ENCODE measurements at places on chromosomes 2 and 18. TPM values are rescaled to one million over a fixed set of nuclear protein-coding genes. Genes with fewer than 3 reads are reported as not detected.

The DUSP19 gene
- 2.2 TPM for total RNA-seq

The AQP12B gene
- 0.22 TPM for total RNA-seq

DNA sequence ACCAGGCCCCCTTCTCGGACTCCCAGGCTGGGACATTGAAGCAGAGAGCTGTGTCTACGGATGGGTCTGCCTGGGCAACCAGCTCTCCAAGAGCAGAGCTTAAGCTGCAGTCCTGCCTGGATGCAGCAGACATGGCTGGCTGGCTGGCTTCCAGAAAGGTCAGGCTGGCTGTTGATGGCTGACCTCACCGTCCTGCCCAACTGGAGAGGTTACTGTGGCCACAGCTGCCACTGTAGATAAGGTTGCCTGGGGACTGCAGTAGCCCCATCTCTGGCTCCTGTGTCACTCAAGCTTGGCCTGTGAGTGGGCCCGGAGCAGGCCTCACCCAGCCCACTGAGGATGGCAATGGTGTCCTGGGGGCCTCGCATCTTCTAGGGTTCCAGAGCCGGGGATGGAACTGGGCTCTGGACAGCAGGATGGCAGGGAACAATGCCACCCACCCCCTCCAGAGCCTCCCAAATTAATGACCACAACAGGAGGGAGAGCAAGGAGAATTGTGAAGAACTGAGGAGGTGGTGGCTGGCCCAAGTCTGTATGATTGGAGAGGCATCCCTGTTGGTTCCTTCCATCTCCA lies 37.0 kb upstream of the FOSL2 start:
- H3K27ac ChIP-seq: peak overlapping the region; percentile 70
- DNase-seq: peak; percentile 42
- H3K4me1 ChIP-seq: peaks cover 24% of the 10 kb centered on the region

DNA sequence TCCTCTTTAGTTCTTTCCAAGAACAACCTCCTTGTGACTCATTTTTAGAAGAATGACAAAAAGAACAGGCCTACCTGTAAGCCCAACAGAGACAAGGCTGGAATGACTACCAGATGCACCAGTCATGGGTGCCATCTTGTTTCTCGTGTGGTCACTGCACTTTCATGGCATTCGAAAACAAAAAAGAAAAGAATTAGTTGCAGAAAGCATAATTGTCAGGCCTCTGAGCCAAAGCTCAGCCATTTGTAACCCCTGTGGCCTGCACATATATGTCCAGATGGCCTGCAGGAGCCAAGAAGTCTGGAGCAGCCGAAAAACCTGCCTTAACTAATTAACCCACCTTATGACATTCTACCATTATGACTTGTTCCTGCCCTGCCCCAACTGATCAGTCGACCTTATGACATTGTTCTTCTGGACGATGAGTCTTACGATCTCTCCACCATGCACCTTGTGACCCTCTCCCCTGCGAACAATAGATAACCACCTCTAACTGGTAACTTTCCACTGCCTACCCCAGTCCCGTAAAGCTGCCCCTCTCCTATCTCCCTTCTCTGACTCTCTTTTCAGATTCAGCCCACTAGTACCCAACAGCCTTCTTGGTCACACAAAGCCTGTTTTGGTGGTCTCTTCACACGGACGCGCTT lies 13.9 kb upstream of the BUB1 start:
- no peak for DNase-seq
- no peaks in the 10 kb centered on the region for H3K36me3 ChIP-seq
- no peak overlapping the region for H3K4me3 ChIP-seq

The CHRNG gene
- total RNA-seq: not detected

The EDAR gene
- total RNA-seq: not detected

The ABHD1 gene
- total RNA-seq: not detected

DNA sequence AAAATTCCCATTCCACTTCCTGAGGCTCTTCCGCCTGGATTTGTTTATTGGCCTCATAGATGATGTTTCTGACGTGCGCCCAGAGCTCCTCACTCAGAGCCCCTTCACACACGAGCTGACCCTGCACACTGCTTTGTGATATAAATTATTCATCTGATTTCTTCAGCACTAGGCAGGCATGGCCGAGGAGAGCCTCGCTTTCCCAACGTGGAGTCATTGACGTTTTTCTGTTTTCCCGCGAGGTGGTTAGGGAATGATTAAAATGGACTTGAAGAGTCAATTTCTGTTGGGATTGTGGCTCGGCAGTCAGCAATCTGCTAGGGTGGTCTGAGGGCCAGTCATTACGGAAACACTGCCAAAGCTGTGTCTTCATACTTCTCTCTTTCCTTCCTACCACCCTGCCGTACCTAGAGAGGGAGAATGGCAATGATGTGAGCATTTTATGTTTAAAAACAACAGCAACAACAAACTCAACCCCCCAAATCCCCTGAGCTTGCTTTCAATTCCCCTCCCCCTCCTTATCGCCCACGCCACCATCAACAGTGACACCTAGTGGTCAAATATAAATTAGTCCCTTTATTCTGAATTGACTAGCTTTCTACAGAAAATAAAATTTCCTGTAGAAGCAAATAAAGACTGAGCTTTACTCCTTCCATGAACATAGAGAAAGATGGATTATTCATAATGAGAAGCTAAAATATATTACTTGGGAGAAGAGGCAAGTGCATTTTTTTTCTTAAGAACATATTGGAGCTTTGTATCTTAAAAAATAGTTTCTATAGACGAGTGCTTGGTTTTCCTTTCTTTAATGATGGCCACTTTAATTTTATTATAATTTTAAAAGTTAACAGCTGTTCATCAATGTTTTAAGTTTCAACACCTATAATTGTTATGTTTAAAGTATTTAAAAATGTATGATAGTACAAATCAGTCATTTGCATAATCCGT lies 285.1 kb downstream of the MTX2 start:
- peak; percentile 35 for DNase-seq
- H3K27ac ChIP-seq: peak overlapping the region; percentile 61
- H3K4me1 ChIP-seq: no peaks in the 10 kb centered on the region
- no peaks in the 10 kb centered on the region for H3K36me3 ChIP-seq

DNA sequence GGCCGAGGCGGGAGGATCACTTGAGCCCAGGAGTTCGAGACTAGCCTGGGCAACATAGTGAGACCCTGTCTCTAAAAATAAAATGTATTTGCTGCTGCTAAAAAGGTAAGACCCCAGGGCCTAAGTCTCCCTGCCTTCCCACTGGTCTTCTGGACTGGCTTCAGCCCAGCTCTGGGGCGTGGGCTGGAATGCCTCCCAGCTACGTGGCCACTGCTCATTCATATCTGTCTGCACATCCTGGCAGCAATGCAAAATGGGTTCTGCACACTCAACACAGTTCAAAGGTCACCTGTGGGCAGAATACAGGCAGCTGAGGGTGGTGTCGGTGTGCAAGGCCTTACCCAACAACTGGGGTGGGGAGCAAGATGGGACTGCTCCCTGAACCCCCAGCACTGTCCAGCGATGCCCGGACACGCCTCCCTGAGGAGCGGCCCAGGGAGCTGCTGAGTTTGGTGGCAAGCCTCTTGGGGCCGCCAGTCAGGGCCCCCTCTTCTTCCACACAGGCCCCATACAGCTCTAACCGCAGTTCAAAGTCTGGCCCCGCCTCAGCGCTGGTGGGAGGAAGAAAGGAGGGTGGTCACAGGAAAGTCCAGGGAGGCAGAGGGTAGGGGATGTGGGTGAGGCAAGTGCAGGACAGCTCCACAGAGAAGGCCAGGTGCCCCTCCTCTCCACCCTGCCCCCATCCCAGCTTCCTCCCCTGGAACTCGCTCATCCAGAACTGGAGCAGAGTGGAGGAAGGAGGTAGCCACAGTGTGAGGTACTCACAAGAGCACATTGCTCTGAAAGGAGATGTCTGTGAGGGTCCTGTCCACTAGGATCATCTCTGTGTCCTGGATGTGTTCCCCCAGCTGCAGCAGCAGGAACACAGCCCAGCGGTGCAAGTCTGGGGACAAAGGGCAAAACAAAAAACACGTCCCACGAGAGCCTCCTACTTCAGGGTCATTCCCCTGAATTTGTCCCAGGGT lies 8.2 kb downstream of the WDR54 start:
- H3K27ac ChIP-seq: no peak overlapping the region
- H3K4me1 ChIP-seq: peaks cover 18% of the 10 kb centered on the region

- no peak for DNase-seq
- H3K36me3 ChIP-seq: no peaks in the 10 kb centered on the region
These were observed 8.2 kb downstream of the CDH2 start for GRCh38 chr18:28168725-28169124.

The STK36 gene
- total RNA-seq: 68.6 TPM

GRCh38 chr2:112085375-112085730 lies 30.3 kb downstream of the TMEM87B start:
- H3K36me3 ChIP-seq: no peaks in the 10 kb centered on the region
- H3K27ac ChIP-seq: peak overlapping the region; percentile 72
- H3K27me3 ChIP-seq: no peaks in the 10 kb centered on the region
- DNase-seq: no peak
- H3K4me1 ChIP-seq: no peaks in the 10 kb centered on the region
- H3K4me3 ChIP-seq: no peak overlapping the region

The TUBA4B gene
- total RNA-seq: not detected

DNA sequence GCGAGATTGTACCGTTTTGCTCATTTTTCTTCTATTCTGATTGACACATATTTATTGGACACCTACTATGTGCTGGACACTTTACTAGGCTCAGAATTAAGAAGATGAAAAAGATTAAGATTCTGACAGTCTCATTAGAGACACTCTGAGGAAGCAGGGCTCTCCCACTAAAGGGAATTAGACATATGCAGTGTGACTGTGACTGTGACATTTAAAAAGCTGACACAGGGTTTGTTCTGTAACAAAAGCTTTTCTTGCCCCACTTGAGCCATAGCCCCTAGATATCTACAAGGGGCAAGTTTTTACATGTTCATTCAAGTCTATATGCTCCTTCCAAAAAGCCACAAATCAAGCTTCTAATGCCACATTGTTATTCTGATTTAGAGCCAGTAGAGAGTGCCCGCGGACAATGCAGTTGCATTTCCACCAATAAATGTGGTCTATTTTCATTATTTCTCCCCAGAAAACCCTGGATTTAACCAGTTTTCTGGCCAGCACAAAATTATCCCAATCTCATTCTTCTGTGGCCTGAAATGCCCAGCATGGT lies 9.8 kb downstream of the ARHGAP25 start:
- peaks cover 12% of the 10 kb centered on the region for H3K4me1 ChIP-seq
- no peak overlapping the region for H3K27ac ChIP-seq
- H3K4me3 ChIP-seq: no peak overlapping the region
- no peaks in the 10 kb centered on the region for H3K36me3 ChIP-seq
- no peak for DNase-seq

DNA sequence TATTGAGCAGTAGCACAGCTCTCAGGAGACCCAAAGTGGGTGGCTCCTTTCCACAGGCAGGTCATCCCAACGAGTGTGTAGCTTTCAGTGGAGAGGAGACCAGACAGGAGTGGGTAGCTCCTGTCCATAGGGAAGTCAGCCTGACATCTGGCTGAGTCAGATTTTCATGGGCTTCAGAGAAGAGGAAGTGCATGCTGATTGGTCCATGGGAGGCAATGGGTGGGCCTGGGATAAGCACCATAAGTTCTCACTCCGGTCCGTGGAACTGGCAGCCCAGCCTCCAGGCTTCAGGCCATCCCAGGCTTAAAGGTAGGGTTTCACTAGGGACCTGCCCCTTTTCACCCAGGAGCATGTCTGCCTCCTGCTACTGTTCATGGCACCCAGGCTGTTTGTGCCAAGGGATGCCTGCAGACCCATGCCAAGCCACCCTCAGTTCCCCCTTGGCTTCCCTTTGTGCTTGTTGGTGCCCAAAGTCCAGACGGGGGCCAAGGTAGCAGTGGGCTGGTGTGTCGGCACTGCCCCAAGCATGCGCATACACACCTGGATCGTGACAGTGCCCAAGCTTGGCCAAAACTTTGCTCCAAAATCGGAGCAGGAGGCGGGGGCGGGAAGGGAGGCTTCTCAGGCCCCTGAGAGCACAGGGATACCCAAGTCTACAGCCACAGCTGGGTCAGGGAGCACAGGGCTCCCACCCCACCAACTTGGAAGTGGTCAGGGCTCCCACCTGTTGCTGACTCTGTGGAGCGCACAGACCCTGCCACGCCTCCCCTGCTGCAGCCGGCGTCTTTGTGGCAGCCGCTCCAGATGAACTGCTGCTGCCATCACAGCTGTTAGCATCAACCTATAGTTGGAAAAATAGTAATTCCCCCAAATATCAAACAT lies 26.4 kb downstream of the MARCHF7 start:
- no peaks in the 10 kb centered on the region for H3K27me3 ChIP-seq
- H3K4me3 ChIP-seq: no peak overlapping the region
- H3K4me1 ChIP-seq: peaks cover 6% of the 10 kb centered on the region
- H3K36me3 ChIP-seq: no peaks in the 10 kb centered on the region
- no peak overlapping the region for H3K27ac ChIP-seq

DNA sequence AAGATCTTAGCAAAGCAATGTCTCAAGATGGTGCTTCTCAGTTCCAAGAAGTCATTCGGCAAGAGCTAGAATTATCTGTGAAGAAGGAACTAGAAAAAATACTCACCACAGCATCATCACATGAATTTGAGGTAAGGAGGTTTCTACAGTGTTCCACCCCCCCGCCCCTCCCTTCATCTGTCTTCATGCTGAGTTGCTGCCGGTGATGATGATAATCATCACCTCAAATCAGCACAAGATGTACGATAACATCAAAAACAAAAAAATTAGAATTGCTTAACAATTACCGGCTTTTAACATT lies 14.6 kb downstream of the UGP2 start:
- no peaks in the 10 kb centered on the region for H3K4me1 ChIP-seq
- no peak overlapping the region for H3K27ac ChIP-seq
- peaks cover 5% of the 10 kb centered on the region for H3K36me3 ChIP-seq
- H3K27me3 ChIP-seq: no peaks in the 10 kb centered on the region

- H3K36me3 ChIP-seq: no peaks in the 10 kb centered on the region
- H3K27me3 ChIP-seq: no peaks in the 10 kb centered on the region
- H3K4me1 ChIP-seq: no peaks in the 10 kb centered on the region
- DNase-seq: no peak
- H3K4me3 ChIP-seq: no peak overlapping the region
- H3K27ac ChIP-seq: peak overlapping the region; percentile 91
These were observed 28.4 kb upstream of the PTMA start for GRCh38 chr2:231679908-231680284.

The RAD51AP2 gene
- not detected for total RNA-seq

DNA sequence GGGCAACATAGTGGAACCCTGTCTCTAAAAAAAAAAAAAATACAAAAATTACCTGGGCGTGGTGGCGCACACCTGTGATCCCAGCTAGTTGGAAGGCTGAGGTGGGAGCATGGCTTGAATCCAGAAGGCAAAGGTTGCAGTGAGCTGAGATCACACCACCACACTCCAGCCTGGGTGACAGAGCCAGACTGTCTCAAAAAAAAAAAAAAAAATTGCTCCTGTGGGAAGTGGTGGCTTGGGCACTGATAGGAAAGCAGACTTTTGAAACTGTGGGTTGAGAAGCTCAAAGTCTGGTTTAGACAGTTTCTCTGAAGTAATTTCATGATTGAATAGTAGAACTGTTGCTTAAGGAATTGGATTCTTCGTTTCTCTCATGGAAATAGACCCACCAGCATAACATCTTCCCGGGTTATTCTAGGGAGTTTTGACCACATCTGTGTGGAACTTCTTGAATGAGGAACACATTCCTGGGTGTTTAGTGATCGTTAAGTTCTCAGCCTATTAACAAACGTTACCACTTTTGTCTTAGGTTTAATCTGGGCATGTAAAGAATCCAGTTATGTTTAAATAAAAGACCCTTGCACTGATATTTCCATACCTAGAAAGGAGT lies 33.5 kb downstream of the GRHL1 start:
- H3K27me3 ChIP-seq: no peaks in the 10 kb centered on the region
- DNase-seq: no peak
- no peak overlapping the region for H3K4me3 ChIP-seq
- H3K36me3 ChIP-seq: no peaks in the 10 kb centered on the region
- no peaks in the 10 kb centered on the region for H3K4me1 ChIP-seq
